Uterus (tissue), 4 donors: ENCODE measurements at places on chromosomes 16 and 17. TPM values are rescaled to one million over a fixed set of nuclear protein-coding genes. Genes with fewer than 3 reads are reported as not detected.

TP53TG3F gene
- total RNA-seq: not detected

ZSCAN10 gene
- total RNA-seq: not detected

GRCh38 chr17:27651411-27652345, 20.7 kb downstream of the LGALS9 start:
- no peak overlapping the region for H3K4me3 ChIP-seq
- DNase-seq: peak; percentile 70
- no peaks in the 10 kb centered on the region for H3K4me1 ChIP-seq

GRCh38 chr16:23866621-23867020, 30.8 kb downstream of the PRKCB start:
- no peaks in the 10 kb centered on the region for H3K36me3 ChIP-seq
- H3K27me3 ChIP-seq: no peaks in the 10 kb centered on the region
- DNase-seq: no peak
- no peaks in the 10 kb centered on the region for H3K4me1 ChIP-seq
- no peak overlapping the region for H3K27ac ChIP-seq

GRCh38 chr17:57999496-58000017, 7.5 kb downstream of the SRSF1 start:
- no peak overlapping the region for H3K4me3 ChIP-seq
- no peaks in the 10 kb centered on the region for H3K36me3 ChIP-seq
- H3K27ac ChIP-seq: peak overlapping the region; percentile 8
- no peaks in the 10 kb centered on the region for H3K27me3 ChIP-seq

MYH3 gene
- 11.9 TPM for total RNA-seq

- no peak overlapping the region for H3K4me3 ChIP-seq
- H3K27me3 ChIP-seq: no peaks in the 10 kb centered on the region
- no peak overlapping the region for H3K27ac ChIP-seq
- H3K4me1 ChIP-seq: no peaks in the 10 kb centered on the region
Observed at GRCh38 chr17:2419486-2419885, 18.6 kb upstream of the MNT start.

DNA sequence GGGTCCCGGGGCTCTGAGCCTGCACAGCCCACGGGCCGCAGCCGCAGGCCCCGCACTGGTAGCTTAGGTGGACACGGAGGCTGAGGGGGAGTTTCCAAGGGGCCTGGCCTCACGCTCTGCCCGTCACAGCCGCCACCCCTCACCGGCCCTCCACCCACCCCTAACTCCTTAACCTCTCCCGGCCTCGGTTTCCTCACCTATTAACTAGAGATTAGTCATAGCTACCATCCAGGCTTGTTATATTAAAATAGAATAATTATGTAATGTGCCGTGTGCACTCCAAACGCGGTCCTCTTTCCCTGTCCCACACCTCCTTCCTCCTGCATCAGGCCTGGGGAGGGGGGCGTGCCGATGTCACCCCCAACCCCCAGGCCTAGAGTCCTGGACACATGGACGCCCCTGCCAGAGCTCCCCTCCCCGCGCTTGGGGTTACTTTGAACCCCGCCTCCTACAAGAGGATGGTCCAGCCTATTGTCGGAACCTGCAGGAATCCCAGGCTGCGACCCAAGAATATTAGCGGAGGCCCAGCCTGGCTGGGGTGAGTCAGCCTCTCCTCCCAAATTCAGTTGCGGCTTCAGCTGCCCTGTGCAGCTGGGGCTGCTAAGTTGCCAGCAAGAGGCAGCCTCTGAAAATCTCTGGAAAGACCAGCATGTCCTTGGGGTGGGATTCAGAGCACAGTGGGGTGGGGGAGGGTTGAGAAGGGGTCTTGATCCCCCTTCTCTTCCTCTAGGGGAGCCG, 17.3 kb downstream of the SOCS3 start:
- H3K36me3 ChIP-seq: no peaks in the 10 kb centered on the region
- H3K4me1 ChIP-seq: peaks cover 9% of the 10 kb centered on the region
- DNase-seq: peak; percentile 85
- H3K27me3 ChIP-seq: no peaks in the 10 kb centered on the region

DNA sequence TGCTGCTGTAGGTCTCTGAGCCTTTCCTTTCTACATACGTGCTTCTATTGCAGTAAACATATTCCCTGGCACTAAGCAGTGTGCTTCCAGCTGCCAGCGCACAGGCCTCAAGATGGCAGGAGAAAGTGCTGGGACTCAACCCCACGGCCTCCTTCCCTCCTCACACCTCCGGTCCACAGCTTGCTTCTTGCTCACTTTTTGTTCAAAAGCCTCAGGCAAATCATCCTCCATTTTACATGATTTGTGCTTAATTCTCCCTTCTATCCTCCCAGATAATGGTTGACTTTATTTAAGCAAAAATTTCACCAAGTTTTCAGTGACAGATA, 5.4 kb downstream of the CDK5R1 start:
- H3K27ac ChIP-seq: no peak overlapping the region
- no peaks in the 10 kb centered on the region for H3K4me1 ChIP-seq
- no peak overlapping the region for H3K4me3 ChIP-seq
- H3K36me3 ChIP-seq: no peaks in the 10 kb centered on the region
- H3K27me3 ChIP-seq: no peaks in the 10 kb centered on the region

C17orf100 gene
- 0.26 TPM for total RNA-seq

GRCh38 chr17:70405492-70406220, 236.3 kb downstream of the KCNJ2 start:
- no peaks in the 10 kb centered on the region for H3K36me3 ChIP-seq
- H3K27me3 ChIP-seq: no peaks in the 10 kb centered on the region
- DNase-seq: no peak
- H3K4me1 ChIP-seq: no peaks in the 10 kb centered on the region

GRCh38 chr17:69271023-69271422, 42.4 kb upstream of the ABCA10 start:
- H3K27me3 ChIP-seq: no peaks in the 10 kb centered on the region
- no peak for DNase-seq
- H3K4me1 ChIP-seq: no peaks in the 10 kb centered on the region
- no peak overlapping the region for H3K4me3 ChIP-seq
- no peaks in the 10 kb centered on the region for H3K36me3 ChIP-seq
- no peak overlapping the region for H3K27ac ChIP-seq

GRCh38 chr16:62462971-62463370, 426.7 kb upstream of the CDH8 start:
- H3K4me1 ChIP-seq: no peaks in the 10 kb centered on the region
- H3K36me3 ChIP-seq: no peaks in the 10 kb centered on the region
- H3K27me3 ChIP-seq: no peaks in the 10 kb centered on the region
- H3K27ac ChIP-seq: no peak overlapping the region
- H3K4me3 ChIP-seq: no peak overlapping the region

RNF112 gene
- total RNA-seq: 4.1 TPM

- H3K4me3 ChIP-seq: no peak overlapping the region
- H3K36me3 ChIP-seq: no peaks in the 10 kb centered on the region
- H3K27ac ChIP-seq: no peak overlapping the region
- DNase-seq: no peak
Observed at GRCh38 chr17:10048629-10049350, 143.7 kb upstream of the RCVRN start.

KCNJ12 gene
- 3.6 TPM for total RNA-seq
